DMS53 (cell line): ENCODE measurements at places on chromosomes 13 and 19.

- no peak for DNase-seq
Observed at GRCh38 chr13:113016526-113017295, 47.7 kb downstream of the MCF2L start.

GRCh38 chr13:101817898-101818297 is 365.4 kb downstream of the ITGBL1 start:
- DNase-seq: no peak

GRCh38 chr13:24161980-24162525 is 1.5 kb downstream of the SPATA13 start:
- DNase-seq: no peak

DNA sequence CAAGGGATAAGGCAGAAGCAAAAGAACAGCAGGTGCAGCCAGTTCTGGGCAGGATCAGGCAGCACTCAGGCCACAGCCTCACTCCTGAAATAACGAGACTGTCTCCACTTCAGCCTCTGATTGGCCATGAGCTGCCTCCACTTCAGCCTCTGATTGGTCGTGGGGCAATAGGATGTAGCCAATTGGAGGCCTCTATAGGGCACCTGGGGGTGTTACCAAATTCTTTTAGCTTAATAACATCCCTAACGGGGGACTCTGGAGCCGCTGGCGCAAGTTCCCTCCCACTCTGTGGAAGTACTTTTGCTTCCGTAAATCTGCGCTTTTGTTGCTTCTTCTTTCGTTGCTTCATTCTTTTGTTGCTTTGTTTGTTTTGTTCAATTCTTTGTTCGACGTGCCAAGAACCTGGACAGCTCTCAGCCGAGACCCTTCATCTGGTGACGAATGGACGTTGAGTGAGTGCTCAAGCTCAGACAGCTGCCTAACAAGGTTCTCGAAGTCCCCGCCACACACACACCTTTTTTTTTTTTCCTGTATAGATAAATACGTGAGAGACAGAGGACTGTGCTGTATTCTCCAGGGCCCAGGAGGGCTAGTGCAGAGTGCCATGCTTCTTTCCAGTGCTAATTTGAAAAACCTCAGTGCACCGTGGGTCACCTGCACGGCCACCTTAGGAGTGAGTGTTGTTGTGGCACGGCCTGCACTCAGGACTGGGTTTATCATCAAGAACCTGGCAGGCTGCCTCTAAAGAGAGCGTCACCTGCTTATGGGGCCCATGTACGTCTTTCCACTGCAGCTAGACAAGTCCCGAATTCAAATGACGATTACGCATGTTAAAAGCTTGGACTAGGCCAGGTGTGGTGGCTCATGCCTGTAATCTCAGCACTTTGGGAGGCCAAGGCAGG is 32.0 kb upstream of the TUBGCP3 start:
- DNase-seq: peak; percentile 82

GRCh38 chr19:7788933-7789323 is 25.9 kb downstream of the CLEC4M start:
- DNase-seq: no peak

- DNase-seq: no peak
Observed at GRCh38 chr13:58480061-58480460, 848.5 kb downstream of the PCDH17 start.

- DNase-seq: no peak
Observed at GRCh38 chr19:51627491-51628138, 2.6 kb downstream of the SIGLEC5 start.

DNA sequence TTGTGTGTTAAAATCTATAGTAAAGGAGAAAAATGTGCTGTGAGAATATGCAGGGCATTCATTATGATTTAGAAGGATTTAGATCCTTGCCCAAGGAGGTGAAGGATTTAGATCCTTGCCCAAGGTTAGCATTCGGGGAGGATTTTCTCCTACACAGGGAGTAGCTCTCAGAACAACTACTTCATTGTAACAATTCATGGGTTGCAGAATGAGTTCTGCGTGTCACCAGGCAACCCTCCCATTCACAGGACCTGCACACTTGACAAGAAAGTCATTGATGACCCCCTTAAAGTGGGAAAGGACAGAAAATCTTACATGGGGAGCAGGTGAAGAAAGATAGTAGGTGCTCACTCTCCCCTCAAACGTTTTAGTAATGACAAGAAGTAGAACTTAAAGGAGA is 167.1 kb upstream of the MAB21L1 start:
- DNase-seq: no peak

DNA sequence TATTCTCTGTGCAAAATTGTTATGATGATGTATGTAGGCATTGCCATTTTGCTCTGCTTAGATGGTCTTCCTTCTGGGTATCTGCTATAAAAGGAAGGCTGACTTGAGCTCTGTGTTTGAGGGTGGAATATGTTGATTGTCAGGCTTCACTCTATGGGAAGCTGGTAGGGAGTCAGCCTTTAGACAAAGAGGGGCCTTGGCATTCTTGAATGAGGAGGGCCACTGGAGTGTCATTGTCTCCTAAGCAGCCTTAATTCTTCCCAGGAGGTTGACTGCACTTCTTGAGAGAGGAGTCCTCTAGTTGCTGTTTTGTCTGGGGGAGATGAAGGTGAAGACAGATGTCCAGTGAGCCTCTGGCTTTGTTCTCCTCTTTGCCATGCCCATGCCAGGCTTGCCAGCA is 266.8 kb downstream of the KCNRG start:
- DNase-seq: no peak

DNA sequence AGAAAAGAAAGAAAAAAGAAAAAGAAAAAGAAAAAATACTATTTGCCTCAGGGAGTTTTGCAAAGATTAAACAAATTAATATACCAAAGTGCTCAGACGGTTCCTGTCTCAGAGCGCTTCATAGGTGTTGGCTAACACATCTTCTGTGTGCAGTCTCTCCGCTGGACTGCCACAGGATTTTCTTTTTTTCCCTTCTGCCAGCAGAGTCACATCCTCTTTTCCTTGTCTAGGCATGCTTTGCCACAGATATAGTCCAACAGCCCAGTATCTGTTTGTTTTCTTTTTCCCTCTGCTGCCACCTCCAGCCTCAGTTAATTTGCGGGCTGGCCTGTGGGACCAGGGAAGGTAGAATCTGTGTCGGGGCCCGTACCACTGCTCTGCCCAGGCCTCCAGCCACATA is 3.4 kb upstream of the URAD start:
- DNase-seq: no peak

- DNase-seq: no peak
Observed at GRCh38 chr19:19805480-19805879, 16.1 kb downstream of the ZNF506 start.

- DNase-seq: peak; percentile 37
Observed at GRCh38 chr19:726993-727956, 18.5 kb downstream of the PALM start.

- peak; percentile 63 for DNase-seq
Observed at GRCh38 chr19:53432088-53432661, 391 bp downstream of the ZNF761 start.

GRCh38 chr13:75760131-75761021 is 124.2 kb downstream of the LMO7 start:
- DNase-seq: peak; percentile 87

GRCh38 chr13:27309401-27309958 is 38.9 kb downstream of the RASL11A start:
- DNase-seq: no peak

GRCh38 chr13:60699636-60700035 is 302.6 kb downstream of the TDRD3 start:
- DNase-seq: no peak
